T-cell (primary cell): ENCODE measurements at places on chromosomes 16 and 17.

GRCh38 chr16:50152351-50152806 lies 727 bp upstream of the TENT4B start:
- DNase-seq, result peak; percentile 57

DNA sequence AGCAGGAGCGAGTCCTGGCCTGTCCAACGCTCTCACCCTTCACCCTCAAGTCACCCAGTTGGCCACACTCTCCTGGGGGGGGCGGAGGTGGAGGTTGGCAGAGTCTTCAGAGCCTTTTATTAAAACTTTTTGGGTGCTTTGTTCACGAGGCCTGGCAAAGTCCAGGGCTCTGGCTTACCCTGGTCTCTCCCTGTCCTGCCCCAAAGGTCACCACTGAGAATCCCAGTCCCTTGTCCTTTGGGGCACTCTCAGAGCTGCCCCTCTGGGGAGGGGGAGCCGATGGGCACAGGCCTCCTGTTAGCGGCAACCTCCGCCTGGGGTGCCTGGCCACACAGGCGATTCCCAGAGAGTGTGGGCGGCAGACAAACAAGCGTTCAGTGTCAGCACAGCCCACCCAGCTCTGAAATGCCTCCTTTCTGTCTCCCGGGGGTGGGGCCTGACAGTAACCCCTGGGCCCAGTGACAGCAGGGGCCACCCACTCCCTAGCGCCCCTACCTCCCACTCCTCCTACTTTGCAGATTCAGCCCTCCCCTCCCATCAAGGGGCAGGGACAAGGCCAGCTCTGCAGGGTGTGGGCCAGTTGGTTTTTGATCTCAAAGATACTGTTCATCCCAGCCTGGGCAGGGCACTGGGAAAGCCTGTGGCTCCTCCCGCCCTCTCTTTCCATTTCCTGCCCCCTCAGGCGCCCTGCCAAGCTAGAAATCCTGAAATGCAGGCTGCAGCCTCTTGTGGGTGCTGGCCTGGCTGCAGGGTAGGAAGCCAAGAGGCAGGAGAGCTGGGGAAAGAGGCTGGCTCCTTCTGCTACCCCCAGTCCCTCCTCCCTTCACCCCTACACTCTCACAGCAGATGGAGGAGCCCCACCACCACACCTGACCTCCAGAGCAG lies 36.6 kb upstream of the EMP2 start:
- DNase-seq, result no peak

DNA sequence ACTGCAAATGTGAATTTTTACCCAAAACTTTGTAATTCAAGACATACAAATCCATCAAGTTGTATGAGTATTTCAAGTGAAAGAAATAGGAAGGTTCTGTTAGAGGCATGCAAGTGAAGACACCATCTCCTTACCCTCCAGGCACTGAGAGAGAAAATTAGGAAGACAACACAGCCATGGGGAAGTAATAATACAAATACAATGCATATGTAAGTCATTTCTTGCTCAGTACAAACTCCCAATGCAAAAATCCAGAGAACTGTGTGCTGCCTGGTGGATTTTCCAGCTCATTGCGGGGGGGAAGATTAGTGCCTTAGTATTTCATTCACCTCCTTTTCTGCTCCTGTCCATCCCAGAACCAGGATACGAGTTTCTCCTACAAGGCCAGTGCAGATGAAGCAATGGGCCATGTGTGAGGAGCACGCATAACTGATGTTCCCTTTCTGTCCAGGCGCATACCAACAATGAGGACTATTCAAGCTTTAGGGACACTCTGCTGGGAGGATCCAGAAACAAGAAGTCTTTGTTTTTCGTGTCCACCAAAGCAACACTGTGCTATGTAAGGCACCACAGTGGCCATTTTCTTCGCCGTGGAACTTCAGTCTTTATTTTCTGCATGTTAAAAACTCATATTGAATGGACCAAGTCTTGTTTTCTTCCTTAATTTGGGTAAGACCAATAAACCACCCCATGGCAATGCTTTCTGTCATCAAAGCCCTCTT lies 143.7 kb upstream of the RCVRN start:
- DNase-seq, result no peak

DNA sequence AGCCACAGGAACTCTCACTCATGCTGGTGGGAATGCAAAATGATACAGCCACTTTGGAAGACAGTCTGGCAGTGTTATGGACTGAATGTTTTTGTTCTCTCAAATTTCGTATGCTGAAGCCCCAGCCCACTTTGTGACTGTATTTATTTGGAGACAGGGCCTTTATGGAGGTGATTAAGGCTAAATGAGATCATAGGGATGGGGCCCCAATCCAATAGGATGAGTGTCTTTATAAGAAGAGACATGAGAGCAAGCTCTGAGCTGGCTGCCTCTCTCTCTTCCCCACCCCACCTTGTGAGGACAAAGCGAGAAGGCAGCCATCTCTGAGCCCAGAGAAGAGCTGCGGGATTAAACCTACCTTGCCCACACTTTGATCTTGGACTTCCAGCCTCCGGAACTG lies 21.9 kb upstream of the RAI1 start:
- DNase-seq, result no peak

DNA sequence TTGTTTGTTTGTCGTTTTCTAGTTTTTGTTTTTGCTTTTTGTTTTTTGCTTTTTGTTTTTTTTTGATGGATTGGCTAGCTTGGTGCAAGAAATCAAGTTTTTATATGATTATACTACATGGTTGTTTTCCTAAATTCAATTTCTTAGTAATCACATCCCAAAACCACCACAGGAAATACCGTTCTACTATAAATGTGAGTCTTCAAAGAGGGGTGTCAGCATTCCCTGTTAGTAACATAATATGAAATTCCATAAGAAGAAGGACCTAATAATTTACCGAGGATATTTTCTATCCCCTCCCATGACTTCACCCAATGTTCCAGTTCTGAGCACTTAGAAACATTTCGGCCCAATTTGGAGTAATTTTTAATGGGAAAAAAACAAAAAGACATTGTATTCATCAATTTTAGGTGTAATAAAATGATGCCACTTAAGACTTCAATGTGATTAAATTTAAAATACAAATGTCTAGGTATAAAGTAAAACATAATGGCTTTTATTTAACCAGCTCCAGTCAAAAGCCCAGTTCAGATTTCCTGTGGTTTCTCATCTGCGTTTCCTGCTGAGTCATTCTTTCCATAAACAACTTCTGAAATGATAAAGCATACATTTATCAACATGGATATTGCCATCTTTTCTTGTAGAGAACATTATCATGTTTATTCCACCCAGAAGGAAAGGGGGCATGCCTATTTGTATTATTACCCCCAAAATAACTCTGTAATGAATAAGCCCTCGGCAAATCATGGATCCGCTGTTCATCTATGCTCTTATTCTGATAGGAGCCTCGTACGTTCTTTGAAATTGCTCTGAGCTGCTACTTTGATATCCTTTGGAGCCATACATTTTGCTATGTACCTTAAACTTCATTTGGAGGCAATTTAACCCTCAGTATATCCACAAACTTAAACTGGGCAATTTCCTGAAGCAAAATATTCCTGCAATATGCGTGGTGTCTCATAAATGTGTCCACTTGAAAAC lies 28.1 kb downstream of the HSBP1 start:
- no peak for DNase-seq
